H9 (cell line): ENCODE measurements at places on chromosomes 6 and 20. TPM values are rescaled to one million over a fixed set of nuclear protein-coding genes. Genes with fewer than 3 reads are reported as not detected.
A peak's percentile ranks its signal among the peaks of the same experiment; 100 is the strongest.

- no peak for DNase-seq
Observed at GRCh38 chr6:168427184-168427583, 13.8 kb upstream of the SMOC2 start.

DNA sequence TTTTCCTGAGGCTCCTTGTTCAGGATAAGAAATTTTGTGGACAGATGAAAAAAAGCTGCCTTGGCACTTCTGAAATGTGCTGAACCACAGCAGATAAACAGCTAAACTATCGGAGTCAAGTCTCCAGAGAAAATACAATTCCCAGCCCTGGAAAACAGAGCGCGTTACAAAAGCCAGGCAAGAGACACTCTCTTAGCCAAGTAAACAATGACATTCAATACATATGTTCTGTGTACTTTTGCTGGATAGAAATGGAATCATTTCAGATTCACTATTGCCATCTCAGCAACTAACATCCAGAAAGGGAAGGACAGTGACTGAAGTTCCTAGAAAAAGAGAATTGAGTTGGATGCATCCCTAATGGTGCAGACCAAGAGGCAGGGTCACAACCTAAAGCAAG, 196.8 kb upstream of the NRSN1 start:
- DNase-seq: no peak

- DNase-seq: no peak
Observed at GRCh38 chr20:64001607-64002011, 20.7 kb downstream of the PRPF6 start.

DNA sequence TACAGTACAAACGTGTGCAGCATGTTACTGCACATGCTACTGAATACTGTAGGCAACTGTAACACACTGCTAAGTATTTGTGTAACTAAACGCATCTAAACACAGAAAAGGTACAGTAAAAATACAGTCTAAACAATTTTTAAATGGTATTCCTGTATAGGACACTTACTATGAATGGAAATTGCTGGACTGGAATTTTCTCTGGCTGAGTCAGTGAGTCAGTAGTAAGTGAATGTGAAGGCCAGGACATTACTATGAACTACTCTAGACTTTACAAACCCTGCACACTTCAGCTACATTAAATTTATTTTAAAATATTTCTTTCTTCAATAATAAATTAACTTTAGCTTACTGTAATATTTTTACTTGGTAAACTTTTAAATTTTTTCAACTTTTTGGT, 225.0 kb upstream of the TENT5A start:
- no peak for DNase-seq

GRCh38 chr6:42349753-42350511, 101.8 kb downstream of the TRERF1 start:
- DNase-seq: no peak

DNA sequence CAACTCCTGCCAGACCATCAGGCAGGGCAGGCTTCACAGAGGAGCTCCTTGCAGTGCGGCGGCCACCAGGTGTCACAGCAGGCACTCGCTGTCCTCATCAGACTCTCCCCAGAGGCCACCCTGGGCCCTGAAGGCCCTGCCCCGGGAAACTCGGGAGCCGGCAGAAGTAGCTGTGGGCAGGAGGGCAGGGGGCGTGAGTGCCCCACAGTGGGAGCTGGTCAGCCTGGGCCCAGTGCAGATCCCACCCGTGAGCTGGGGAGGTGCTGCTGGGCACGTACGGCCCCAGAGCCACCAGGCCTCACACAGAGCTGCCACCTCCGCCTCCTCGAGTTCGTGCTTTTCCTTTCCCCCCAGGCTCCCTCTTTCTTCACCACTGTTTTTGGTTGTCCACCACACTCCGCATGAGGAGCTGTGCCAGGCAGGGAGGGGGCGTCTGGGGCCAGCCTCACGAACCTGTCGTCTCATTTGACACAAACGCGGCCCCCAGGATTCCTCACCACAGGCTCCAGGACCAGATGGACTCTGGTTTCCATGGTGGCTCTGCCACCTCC, 33.8 kb downstream of the FRMD1 start:
- peak; percentile 33 for DNase-seq

GRCh38 chr6:42236682-42237473, 19.2 kb upstream of the MRPS10 start:
- peak; percentile 5 for DNase-seq

The PEX3 gene
- total RNA-seq: 15.4 and 17.9 TPM in 2 replicates
